Epithelial cell of proximal tubule (primary cell): ENCODE measurements at places on chromosomes 5 and 9. TPM values are rescaled to one million over a fixed set of nuclear protein-coding genes. Genes with fewer than 3 reads are reported as not detected.

DNA sequence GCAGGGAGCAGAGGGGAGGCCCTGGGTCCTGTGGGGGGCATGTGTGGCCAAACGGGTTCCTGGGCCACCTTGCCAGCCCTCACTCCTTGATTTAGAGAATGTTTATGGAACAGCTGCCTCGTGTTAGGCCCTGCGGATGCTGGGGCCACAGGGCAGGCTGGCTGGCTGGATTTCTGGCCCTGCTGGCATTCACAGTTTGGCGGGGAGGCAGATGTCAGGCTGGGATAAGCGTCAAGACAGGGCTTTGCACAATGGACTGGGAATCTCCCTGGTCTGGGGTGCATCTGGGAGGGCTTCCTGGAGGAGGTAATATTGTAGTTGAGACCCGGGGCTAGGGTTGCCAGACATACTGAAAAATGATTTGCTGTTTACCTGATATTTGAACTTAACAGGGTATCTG lies 13.8 kb downstream of the NCS1 start:
- DNase-seq = no peak

- no peak for DNase-seq
Observed at GRCh38 chr5:14204011-14204670, 61.0 kb downstream of the TRIO start.

DNA sequence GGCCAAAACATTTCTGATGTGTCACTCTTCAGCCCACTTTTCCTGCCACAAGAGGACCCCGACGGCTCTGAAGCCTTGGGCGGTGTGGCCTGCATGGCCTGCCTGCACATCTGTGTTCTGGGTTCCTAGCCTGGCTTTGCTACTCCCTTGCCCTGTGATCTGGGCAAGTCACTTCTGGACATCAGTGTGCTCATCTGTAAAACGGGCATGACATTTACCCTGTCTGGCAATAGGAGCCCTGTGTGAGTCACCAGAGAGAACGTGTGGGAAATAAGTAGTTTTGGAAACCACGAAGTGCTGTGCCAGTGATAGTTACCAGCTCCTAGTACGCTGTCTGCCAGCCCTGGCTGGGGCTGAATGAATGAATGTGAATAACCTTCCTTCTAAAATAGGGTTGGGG lies 90.8 kb downstream of the MACROH2A1 start:
- DNase-seq = no peak

DNA sequence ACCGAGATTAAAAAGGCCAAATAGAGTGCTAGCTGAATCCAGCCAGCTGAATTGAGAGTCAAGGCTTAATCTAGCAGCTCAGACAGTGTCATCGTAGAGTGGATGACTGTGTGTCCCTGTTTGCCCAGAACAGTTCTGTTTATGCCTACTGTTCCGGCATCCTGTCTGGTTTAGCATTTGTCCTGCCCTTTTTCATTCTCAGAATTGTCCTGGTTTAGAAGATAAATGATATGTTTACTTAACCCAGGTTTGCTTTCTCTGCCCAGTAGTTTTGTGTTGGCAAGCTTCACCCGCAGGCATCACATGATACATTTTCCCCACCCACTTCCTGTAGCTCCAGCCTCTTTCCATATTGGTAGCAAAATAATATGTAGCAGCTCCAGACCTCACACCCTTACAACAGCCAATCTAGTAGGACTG lies 41.3 kb upstream of the ZSWIM6 start:
- DNase-seq = no peak

GRCh38 chr9:135370411-135371375 lies 108.9 kb upstream of the PPP1R26 start:
- DNase-seq = no peak

DNA sequence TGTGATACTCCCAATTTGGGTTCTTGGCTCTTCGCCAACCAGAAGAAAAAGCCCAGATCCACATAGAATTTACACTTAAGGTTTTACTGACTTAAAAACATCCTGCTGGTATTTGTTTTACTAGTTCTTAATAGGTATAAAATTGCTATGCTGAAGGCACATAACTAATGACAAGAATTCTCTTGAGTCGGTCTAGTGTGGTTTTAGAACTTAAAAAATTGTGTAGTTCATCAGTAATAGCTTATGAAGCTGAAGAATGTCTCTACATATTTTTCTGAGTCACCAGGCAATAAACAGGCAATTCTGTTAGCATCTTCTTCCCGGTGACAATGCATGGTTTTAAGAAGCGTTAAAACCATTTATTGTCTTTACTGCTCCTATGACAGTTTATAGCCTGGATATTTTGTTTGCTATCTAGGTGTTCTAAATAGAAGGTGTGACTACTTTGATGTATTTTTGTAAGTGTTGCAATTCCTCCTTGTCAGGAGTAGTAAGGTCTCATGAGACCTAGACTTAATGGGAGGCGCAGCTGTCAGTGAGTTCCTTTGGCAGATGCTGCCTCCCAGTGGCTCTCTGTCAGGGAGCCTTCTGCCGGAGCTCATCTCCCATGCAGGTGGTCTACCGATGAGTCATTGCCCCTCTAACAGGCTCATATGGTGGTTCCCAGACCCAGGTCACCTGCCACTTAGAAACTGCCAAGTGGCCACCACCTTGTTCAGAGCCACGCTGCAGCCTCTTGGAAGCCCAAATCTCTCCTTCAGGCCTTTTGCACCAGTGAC lies 173.8 kb downstream of the MAST4 start:
- no peak for DNase-seq

GRCh38 chr9:133456409-133456808 lies 3.4 kb upstream of the CACFD1 start:
- DNase-seq = no peak

DNA sequence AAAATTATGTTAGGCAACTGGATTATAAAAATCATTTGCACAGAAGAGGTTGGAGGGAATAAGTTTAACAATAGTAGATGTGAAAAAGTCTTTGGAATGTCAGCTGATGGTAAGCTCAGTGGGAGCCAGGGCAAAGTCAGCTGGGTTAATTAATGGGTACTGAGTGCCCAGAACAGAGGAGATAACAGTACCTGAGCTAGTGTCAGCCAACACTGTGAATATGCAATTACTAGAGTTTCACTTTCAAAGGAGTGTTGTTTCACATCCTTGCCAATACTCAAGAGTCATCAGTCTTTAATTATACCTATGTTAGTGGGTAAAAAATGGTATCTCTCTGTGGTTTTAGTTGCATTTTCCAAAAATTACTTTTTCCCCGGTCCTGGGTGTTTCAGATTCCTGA lies 135.1 kb downstream of the KIF4B start:
- DNase-seq = no peak

DNA sequence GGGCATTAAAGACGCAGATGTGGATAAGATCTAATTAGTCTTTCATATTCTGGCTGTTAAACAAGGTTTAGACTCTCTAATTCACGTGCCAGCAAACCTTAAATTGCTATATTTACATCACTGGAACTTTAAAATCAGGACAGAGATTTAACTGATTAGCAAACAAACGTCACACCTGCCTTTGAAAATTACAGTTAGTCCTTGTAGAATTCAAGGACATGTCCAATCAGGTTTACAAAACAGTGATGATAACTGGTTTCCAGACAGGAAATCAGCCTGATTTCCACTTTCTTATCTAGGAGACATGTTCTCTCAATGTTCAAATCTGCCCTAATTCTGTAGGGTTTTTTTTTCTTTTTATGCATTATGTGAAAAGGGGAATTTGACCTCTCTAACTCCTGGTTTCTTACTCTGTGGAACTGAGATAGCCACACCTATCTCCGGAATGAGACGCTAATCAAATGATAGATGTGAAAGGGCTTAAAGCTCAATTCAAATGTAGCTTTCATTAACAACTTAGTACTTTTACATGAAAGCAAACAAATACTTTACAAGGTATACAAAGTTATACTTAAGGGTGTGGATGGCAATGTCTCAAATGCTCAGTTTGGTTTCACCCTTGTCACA lies 26.5 kb downstream of the SPINK5 start:
- DNase-seq = no peak

DNA sequence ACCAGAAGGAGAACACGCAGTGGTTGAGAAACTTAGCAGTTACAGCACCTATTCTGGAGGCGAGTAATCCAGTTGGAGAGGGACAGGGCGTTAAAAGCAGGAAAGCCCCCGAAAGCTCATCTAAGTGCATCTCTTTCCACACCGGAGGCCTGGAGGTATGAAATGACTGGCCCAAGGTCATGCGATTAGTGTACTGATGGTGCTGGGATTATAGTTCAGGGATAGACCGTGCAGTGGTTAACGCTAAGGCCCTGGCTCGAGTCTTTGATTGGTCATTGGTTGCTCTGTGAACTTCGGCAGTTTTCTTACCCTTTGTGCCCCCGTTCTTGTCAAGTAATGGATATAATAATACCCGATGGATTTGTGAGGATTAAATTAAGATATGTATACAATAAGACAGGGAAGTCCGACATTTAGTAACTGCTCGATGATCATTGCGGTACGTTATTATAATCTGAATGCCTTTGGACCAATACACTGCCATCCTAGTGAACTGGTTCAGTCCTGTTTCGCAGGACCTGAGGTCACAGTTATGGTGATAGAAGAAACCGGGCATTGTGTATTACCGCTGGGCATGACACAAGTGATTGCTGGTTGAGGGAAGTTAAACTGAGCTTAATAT lies 960 bp downstream of the CANX start:
- no peak for DNase-seq

GRCh38 chr9:126514037-126514821 lies 99.5 kb upstream of the LMX1B start:
- DNase-seq = no peak

GRCh38 chr9:109799141-109799540 lies 19.1 kb downstream of the PALM2AKAP2 start:
- no peak for DNase-seq

DNA sequence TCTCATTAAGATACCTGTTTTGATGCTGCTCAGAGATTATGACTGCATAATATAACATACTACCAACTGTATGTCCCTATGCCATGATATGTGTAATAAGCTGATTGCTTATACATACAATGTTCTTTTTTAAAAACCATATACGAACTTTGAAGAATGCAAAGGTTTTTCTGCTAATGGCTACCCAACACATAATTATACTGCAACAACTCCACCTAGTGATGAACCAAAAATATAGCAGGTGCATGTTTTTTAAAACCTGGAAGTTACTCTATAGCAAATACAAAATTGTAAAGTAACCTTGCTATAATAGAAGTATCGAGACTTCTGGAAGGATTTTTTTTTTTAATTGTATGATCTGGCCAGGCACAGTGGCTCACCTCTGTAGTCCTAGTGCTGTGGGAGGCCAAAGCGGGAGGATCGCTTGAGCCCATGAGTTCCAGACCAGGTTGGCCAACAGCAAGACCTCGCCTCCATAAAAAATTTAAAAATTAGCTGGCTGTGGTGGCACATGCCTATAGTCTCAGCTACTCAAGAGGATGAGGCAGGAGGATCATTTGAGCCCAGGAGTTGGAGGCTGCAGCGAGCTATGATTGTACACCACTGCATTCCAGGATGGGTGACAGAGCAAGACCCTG lies 49.1 kb downstream of the HOMER1 start:
- DNase-seq = peak; percentile 10

DNA sequence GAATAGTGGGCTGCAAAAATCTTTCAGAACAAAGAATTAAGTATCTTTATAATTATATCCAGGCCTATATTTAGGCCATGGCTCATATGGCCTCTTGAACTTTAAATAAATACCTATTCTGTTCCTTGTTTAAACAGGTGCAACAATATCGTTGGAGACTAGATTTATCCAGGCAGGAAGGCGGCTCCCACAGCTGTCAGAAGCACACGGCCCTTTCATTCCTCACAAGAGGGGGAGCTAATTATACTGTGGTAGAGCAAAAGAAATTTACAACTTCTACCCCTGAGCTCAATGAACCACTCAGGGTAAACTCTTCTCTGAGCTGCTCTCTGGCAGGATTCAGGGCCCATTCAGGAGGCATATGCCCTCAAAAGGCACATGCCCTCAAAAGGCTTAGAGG lies 31.3 kb downstream of the TMEM174 start:
- no peak for DNase-seq

DNA sequence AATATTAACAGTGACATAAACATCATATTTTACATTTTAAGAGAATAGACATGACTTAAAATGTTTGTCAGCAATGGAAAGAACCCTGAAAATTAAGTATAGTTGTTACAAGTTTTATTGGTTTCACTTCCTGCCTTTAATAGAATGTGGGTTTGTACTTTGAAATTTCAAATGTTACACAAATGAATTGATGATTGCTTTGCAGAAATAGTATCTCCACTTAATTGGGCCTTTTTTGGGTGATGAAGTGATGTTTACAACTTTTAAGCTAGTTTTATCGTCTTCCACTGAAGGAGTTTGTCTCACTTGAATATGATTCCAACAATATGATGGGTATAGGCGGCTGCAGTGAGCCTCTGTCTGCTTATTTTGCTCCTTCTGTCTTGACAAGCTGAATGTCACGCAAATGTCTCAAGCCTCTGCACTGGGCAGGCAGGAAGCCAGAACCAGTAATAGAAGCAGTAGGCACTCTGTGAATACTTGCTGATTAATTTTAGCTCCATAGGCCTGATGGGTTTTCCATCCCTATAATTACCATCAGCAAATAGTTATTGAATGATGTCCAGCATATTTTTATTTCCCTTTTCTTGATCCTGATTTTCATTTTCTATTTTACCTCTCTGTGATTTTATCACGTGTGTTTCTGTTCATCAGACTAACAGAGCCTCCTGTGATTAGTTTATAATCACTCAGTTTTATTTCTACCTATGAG lies 10.6 kb upstream of the NR3C1 start:
- no peak for DNase-seq

GRCh38 chr9:35112257-35113020 lies 3.2 kb downstream of the ATOSB start:
- no peak for DNase-seq

DNA sequence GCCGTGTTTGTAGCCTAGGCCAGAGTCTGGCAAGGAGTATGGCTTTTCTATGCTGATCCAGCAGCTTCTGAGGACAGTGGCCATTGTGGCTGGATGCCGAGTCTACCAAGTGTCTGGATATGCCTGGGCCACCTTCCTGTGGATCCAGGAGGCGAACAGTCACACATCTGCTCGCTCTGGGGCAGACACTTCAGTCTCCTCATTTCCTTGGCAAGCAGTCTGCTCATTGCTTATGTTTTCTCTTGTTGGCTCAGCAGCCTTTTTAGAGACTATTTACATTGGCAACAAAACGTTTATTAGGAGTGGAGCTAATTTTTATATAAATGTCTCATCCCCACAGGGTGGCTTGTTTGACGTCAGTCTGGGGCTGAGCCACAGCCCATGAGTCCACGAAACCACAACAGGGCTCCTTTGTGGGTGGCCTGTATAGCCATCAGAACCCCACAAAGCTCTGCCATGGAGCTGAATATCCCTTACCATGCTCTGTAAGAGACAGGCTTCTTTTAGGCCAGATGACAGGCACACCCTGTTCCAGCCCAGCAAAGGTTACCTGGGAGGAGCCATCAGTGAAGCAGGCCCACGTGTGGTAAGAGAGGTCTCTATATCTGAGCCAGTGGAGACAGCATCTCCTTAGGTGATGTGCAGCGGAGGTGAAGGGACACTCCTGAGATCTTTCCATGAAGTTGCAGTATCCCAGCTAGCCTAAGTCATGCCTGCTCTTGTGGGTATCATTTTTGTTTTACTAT lies 221.7 kb downstream of the DIRAS2 start:
- no peak for DNase-seq

GRCh38 chr5:142976861-142977260 lies 206.7 kb downstream of the ARHGAP26 start:
- DNase-seq = no peak

The ARHGEF37 gene
- total RNA-seq = 2.0 and 2.7 TPM in 2 replicates

The CDKN2B-AS1 gene
- 0.87 TPM in 1 of 2 replicates, not detected in the other for total RNA-seq

The NFX1 gene
- 14.2 and 15.6 TPM in 2 replicates for total RNA-seq

The PAXX gene
- 70.1 and 81.7 TPM in 2 replicates for total RNA-seq

The MRNIP gene
- 8.9 and 22.1 TPM in 2 replicates for total RNA-seq

The ADAMTS2 gene
- 0.29 and 0.65 TPM in 2 replicates for total RNA-seq
